Activated CD4-positive, alpha-beta T cell treated with anti-CD3 and anti-CD28 coated beads for 4 hours (primary cell): ENCODE measurements at places on chromosomes 16 and 17.

DNA sequence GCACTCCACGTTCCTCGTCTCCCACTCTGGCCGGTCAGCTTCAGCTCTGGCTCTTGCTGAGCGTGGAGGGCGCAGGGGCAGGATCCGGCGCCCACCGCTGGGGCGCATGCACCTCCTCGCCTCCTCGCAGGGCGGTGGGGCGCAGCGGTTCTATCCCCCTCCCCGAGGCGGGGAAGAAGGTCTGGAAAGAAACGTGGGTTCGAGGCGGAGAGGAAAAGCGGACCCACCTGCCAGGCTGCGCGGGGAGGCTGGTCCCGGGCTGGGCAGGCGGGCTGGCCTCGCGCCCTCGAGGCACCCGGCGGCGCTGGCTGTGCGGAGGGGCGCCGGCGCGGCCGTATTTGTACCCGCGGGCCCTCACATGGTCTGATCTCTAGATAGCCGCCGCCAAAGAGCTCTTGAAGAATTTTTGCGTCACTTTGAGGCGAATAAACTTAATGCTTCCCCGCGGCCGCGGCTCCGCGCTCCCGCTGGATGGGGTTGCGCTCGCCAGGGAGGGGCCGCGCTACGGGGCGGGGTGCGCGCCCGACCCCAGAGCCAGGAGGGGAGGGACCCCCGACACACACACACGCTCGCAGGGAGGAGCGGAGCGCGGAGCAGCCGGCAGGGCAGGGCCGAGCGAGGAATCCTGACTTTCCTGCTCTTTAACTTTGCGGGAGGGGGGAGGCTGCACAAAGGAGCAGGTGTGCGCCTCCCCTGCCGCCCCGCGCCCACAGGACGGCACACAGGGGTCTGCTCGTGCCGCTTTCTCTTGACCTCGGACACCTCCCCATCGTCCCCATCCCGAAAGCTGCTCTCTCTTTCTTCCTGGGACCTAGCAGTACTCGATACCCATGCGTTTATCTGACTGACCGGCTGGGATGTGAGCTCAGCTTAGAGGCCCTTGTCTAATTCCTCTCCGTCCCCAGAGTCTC is at the start of gene SLC6A4:
Gene SLC6A4, minus strand, starts transcription at position 312 of the 911 bp plus-strand sequence. CDS start 13,739 bp downstream, outside the sequence.
- no peak for DNase-seq

DNA sequence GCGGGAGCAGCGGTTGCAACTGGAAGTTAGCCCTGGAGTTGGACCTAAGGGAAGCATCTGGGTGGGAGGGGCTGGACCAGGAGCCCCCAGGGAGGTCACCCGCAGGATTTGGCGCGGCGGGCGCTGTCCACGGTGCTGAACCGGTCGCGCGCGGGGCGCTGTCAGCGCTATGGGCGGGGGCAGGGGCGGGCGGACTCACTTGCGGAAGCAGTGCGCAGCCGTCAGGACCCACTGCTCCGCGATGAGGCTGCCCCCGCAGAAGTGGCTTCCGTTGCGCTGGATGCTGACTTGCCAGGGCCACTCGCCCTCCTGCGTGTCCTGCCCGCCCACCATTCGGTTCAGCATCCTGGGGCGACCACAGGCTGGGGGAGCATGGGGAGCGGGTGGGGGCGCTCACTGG is 4.5 kb downstream of the PRSS27 start:
- peak; percentile 77 for DNase-seq

DNA sequence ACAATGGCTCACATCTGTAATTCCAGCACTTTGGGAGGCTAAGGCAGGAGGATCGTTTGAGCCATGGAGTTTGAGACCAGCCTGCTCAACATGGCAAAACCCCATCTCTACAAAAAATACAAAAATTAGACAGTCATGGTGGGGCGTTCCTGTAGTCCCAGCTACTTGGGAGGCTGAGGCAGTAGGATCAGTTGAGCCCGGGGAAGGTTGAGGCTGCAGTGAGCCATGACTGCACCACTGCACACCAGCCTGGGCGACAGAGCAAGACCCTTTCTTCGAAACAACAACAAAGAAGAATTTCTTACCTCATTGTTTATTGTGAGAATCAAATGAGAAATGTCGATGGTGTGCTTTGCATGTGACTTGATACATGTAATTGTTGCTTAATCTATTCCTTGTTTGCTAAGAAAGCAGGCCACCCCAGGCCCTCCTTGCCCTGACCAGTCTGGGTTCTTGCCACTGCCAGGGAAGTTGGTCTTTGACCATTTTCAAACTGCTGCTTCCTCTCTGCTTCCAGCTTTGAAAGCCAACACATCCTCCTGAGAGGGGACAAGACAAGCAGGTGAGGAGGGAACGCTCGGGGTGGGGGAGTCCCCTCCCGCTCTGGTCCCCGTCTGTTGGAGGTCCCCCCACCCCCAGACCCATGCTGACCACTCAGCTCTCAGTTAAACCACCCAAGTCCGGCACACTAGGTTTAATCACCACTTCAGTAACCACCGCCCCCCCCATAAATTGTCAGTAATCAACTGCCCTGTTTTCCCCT is 47.3 kb upstream of the CPNE2 start:
- DNase-seq: no peak

DNA sequence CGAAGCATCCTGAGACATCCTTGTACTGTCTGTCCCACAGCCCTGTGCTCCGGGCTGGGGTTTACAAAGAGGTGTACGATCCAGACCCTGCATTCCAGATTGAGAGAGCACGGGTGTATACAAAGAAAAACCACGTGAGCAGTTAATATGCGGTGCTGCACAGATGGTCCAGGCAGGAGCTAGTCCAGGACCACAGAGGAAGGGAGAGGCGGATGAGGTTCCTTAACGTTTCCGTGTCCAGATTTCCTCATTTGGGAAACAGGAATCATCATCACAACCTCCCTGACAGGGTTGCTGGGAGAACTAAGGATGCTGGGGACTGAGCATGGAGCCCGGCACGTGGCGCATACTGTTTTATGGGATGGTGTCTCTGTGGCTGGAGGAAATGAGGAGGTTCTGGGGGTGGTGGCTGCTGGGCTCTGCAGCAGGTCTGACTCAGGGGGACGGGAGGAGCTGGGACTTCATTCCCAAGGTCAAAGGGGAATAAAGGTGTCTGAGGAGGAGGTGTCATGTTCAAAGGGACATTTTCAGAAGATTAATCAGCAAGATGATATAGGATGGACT is 26.2 kb downstream of the WIPI1 start:
- DNase-seq: no peak

DNA sequence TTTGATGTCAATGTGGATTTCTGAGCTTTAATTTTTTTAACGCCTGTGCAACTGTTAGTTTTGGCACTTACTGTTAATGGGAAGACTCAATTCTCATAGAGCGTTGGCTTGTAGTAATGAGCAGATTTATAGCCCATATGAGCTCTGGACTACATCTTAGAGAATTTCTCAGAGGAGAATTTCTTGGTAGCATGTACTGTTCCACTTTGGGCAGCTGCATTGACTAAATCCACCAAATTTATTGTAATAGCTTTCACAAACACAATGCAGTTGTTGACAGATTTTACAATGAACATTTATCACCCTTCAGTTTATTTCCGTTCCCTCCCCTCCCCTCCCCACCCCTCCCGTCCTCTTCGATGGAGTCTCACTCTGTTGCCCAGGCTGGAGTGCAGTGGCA is 193.9 kb downstream of the PRKCA start:
- no peak for DNase-seq

DNA sequence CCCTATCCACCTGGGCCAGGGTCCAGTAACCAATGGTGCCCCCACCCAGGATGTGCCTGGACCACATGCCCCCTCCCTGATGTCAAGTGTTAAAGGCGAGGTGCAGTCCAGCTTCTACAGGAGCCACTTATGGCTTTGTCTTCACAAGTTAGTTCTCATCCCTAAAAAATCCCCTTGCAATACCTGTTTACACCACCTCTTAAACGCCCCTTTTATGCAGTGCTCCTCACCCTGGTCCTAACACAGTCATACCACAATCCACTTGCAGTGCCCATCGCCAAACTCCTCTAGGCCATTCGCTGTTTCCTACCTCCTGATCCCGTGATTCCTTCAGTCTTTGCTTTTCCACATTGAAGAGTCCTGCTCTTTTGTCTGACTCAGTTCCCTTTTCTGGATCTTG is 7.1 kb downstream of the GLYR1 start:
- DNase-seq: no peak

DNA sequence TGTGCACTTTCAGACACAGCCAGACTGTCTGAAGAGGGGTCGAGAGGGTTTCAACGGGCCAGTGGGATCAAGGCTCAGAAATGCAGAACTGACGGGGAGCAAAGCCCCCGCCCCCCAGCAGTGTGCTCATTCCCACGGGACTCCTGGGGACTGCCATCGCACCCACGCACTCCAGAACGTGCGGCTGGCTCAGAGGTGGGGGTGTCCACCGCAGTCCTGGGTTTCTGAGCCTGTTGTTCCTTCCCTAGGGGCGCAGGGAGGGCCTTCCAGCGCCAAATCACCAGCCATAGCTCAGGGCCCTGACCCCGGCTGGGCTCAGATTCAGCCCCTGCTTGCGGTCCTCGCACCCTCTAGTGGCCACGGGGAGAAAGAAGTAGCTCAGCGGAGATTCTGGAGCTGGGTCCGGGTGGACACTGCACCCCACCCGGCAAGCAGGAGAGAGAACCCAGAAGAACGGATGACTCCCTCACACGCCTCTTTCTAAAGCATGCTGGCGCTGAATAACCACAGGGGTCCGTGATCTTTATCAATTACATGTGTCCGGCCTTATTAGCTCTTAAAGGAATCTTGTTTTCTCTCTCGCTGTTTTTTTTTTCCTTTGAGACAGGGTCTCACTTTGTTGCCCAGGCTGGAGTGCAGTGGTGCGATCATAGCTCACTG is 45.0 kb upstream of the USP7 start:
- peak; percentile 67 for DNase-seq

- no peak for DNase-seq
Observed at GRCh38 chr16:84414789-84415326, 46.5 kb downstream of the ATP2C2 start.

DNA sequence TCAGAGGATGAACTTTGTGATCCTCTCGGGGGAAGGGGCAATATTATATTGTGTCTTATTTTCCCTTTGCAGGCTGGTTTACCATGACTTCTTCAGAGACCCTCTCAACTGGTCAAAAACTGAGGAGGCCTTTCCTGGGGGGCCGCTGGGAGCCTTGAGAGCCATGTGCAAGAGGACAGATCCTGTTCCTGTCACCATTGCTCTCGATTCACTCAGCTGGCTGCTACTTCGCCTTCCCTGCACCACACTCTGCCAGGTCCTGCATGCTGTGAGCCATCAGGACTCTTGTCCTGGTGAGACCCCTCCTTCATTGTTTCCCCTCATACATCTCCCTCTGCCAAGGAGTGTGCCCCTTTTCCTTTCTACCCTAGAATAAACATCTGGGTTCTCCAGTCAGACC is 2.5 kb downstream of the ELP5 start:
- DNase-seq: no peak

GRCh38 chr17:81272616-81273015 is 22.5 kb downstream of the SLC38A10 start:
- DNase-seq: no peak

DNA sequence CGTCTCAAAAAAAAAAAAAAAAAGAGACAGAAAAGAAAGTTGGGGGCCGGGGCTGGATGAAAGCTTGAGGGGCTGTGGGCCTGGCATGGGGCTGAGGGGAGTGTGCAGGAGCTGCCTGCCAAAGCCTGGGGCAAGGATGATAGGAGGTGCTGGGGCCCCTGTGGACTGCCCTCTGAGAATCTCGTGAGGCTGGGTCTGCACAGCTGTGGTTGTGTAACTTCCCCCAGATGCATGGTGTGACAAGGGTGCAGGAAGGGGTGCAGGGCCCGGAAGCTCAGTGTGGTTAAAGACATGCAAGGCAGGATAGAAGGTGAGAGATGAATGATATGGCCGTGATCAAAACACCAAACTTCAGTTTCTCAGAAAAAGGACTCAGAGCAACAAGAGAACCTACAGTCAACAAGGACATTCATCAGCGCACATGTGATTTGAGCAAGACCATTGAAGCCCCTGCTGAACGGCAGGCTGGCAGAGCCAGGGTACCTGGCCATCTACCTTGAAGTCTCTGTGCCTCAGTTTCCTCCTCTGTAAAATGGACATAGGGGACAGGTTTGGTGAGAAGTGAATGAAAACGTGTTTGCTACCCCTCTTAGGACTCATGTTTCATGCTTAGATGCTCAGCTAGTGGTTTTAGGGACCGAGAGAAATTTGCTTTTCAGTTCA is 9.6 kb downstream of the IL32 start:
- peak; percentile 61 for DNase-seq

GRCh38 chr16:7680296-7680695 is 347.7 kb downstream of the RBFOX1 start:
- no peak for DNase-seq

DNA sequence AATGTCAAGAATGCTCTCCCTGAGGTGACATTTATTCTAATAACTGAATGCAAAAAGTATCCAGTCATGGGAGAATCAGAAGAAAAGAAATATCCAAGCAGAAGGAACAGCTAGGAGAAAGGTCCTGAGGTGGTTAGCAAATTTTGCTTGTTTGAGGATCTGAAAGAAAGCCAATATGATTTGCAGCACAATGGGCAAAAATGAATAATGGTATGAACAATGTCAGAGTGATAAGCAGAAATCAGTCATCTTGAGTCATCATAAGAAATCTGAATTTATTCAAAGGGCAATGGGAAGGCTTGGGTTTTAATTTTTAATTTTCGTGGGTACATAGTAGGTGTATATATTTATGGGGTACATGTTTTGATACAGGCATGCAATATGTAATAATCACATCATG is 68.5 kb downstream of the BRIP1 start:
- no peak for DNase-seq

- DNase-seq: peak; percentile 47
Observed at GRCh38 chr17:1473841-1474240, 17.8 kb upstream of the CRK start.

- DNase-seq: no peak
Observed at GRCh38 chr17:1412185-1413110, 12.4 kb upstream of the YWHAE start.

DNA sequence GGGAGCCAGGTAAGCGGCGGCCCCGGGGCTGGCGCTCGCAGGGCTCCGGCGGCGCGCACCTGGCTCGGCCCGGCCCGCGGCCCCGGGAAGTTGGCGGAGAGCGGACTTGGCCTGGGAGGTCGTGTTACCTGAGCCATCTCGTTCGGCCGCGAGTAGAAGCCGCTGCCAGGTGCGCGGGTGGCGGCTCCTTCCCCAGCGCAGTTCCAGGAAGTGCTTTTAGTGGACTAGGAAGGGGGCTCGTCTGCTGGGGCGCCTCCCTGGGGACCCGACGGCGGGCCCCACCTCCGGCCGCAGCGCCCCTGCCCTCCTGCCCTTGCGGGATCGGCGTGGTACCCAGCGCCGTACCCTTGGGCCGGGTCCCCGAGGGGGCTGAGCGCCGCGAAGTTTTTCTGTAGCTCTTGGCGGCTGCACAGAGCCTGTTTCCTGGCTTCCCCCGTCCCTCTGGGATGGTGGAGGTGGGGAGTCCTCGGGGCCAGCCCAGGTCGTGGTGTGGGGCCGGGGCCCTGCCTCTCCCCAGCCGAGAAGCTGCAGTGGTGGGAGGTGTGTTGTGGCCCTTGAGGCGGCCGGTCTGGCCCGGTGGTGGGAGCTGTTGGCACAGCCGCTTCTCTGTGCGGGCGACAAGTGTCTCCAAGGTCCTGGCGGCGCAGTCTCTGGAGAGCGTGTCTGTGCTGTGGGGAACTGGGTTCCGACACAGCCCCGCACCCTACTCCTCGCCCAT is 96.9 kb downstream of the RAB11FIP4 start:
- DNase-seq: no peak
